ENCODE measurements at places on chromosomes 1 and 21.

- no peak for DNase-seq
These were observed 200.9 kb downstream of the DISC1 start for GRCh38 chr1:231827337-231828105.

- DNase-seq = no peak
These were observed 99.2 kb downstream of the SGIP1 start for GRCh38 chr1:66633159-66633558.

GRCh38 chr1:29305943-29306342 lies 69.6 kb downstream of the PTPRU start:
- no peak for DNase-seq

DNA sequence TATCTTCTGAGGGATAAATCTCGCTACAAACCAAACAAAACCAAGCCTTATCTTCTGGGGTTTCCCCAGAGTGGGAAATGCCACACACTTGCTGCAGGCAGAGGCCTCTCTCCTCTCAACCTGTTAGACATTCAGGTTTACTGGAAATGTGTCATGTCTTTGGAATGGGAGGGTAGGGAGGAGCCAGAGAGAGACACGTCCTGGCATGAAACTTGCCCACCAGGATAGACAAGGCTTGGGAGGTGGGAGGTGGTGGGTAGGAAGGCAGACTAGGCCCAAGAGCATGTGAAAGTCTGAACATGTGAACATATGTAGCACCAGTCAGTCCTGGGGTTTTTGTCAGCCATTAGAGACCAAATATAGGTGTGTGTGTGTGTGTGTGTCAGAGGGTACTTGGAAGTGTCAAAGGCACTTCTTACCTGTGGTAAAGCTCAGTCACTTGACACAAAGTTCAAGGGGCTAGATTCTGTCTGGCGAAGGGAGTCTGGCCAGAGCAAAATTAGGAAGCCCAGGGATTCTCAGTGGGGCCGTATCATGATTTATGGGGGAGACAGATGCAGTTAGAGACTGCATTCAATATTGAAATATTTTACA lies 32.4 kb upstream of the PIGC start:
- no peak for DNase-seq

GRCh38 chr1:229657993-229658755 lies 32.1 kb downstream of the URB2 start:
- DNase-seq = no peak

- no peak for DNase-seq
These were observed 10.3 kb downstream of the LDLRAD2 start for GRCh38 chr1:21822349-21822748.

DNA sequence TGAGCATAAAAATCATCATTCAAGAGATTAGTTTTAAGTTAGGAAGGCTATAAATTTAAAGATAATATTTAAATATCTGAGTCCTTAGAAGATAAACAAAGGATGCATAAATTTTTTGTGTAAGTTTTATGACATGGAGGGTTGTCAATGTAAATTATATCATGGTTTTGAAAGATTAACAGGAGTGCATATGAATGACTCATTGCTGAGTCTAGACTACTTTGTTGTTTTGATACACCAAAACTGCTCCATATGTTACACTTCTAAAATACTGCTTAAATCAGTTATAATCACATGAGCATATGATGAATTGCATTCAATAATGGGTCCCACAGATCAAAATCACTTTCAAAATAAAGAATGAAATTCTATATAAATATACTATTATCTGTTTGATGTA lies 312.5 kb downstream of the KCNT2 start:
- no peak for DNase-seq

DNA sequence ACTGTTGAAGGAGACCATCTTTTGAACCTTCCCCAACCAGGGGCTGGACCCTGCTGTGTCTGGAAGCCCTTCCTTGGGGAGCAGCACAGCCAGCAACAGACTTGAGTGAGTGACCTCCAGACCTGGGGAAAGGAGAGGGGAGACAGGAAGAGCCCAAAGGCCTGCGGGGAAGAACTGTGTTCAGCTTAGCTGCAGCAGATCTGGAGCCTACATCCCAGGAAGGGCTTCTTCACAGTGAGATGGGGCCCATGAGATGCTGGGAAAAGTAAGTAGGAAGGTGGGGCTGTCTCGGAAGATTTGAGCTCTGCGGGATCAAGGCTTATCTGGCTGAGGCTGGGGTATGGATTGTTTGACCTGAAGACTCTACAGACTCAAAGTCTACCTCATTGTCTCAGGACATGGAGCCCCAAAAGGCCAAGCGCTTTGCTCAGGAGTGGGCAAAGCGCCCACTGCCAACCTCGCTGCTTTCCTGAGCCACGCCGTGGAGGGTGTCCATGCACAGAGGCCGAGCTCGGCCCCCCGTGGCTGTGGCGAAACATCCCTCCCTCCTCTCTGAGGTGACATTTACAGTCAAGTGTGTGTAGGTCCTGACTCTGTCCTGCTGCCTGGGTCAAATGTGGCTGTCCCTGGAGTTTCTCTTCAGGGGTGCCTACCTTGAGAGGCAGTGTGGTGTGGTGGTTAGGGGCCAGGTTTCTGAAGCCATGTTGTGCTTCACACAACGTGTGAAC lies 24.5 kb downstream of the SPOCD1 start:
- DNase-seq = no peak

DNA sequence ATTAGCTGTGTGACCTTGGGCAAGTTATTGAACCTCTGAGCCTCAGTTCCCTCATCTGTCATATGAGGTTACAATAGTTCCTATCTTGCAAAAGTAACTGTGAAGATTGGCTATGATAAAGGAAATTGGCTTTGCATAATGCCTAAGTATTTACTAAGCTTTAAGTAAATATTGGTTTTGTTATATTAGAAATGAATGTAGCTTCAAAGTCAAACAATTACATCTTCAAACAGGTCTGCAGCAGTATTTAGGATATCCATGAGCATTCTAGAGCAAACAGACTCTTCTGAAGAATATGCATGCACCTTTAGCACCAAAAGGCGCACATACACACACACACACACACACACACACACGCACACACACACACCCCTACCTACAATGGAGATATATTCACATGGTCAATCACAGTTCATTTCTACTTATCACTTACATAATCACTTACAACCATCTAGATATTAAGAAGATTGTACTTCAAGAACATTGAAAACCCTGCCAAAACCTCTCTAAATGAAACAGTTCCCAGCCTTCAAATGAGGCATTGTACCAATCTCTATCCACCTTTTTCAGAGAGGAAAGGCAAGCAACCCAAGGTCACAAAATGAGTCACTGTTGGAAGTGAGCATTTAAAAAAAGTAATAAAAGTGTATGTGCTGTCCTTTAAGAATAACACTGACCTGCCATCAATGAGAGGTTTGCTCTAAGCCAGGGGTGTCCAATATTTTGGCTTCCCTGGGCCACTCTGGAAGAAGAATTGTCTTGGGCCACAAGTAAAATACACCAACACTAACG lies 13.4 kb upstream of the FAM43B start:
- DNase-seq = no peak

DNA sequence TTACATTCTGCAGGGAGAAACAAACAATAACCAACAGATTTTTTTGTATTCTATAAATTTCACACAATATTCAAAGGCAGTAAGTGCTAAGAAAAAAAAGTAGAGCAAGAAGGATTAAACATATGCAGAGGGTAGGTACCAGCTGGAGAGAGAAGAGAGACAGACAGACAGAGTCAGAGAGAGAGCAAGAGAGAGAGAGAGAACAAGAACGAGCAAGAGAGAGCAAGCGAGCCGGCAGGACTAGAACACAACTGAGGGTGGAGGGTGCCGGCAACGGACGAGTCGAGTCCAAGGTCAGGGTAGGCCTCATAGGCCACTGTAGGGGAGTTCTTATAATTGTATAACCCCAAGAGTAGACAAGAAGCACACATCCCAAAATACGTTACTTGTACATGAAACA lies 97.1 kb downstream of the RERE start:
- DNase-seq = no peak

- DNase-seq = no peak
These were observed 9.4 kb downstream of the OLIG2 start for GRCh38 chr21:33035147-33035546.

DNA sequence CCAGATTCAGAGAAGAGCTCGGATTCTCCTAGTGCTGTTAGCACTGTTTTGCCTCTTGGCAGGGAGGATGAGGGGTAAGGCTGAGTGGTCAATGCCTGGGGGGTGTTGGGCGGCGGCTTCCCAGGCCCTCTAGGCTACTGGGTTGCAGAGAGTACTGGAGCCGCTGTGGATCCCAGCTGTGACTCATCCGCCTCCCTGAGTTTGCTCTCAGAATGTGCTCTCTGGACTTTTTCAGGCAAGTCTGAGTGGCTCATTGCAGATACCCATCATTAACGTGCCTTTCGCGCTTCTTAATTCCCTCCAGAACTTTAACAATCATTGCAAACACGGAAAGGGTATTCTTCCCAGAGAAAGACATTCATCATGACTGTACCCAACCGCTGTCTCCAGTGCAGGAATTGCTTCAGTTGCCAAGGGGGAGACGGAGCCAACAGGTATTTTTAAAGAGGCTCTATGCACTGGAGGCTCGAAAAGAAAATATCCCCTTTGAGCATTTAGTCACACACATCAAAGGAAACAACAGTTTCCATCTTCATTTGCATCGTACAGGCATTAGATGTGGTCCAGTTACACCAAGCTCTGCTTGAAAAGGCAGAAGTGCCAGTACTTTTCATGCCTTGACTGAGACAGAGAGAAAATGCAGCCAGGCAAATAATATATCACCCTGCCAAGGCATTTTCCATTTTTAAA lies 14.4 kb upstream of the CAMTA1 start:
- peak; percentile 34 for DNase-seq

GRCh38 chr1:8182034-8182761 lies 135.7 kb upstream of the SLC45A1 start:
- no peak for DNase-seq

DNA sequence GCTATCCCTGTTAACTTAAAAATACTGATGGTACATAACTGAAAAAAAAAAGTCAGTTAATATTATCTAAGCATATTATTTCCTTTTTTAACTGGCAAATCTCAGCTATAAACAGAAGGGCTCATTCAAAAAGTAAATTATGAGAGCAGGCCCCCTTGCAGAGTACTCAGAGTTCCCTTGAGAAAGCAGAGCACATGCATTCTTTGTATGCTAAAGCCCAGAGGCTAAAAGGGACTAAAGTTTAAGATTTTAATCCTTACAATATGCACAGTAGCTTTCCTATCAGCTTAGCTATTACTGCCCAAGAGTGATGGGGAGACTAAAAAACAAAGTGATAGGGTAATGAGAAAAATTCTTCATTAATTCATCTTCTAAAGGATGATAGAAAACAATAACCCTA lies 18.5 kb downstream of the SLC16A1 start:
- no peak for DNase-seq

DNA sequence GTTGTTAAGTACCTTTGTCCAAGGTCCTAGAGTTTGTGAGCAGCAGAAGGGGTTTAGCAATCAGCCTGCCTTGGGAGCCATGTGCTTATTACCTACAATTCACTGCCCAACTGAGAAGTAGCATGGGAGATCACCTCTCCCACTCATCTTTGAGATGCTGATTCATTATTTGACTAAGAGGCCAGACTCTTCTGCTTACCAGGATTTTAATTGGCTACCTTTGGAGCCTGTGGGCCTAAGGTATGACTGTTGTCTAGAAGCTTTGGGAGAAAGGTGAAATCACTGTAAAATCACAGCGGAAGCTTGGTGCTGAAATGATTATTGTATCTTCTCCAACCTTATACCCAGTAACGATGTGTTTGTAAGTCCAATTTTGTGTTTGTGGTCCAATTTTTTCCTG lies 213.4 kb downstream of the ST6GALNAC3 start:
- no peak for DNase-seq

DNA sequence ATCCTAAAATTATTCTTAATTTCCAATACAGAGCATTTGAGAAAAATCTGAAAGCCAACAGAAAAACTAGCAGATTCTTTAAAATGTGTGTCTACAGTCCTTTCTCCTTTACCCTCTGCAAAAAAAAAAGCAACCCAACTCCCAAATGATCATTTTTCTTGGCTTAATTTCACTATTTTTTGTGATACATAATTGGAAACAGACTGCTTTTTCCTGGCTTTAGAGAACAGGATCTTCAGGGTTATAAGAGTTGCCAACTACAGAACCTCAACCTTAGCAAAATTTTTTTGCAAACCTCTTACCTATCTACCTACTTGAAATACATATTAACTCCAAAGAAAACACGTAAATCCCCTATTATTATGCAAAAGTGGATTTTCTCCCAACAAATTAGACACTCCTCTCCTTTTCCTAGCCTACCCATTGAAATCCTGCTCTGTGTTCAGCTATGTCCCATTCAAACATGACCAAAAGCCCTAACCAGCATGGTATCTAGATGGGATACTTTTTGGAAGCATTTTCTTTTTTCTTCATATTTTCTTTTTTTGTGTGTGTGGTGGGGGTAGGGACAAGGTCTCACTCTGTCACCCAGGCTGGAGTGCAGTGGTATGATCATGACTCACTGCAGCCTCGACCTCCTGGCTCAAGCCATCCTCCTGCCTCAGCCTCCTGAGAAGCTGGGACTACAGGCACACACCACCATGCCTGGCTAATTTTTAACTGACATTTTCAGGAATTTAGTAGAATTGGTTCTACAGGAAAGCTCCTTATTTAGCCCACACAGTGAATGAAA lies 9.0 kb downstream of the TGFBR3 start:
- DNase-seq = no peak

GRCh38 chr1:2331200-2331544 lies 60.2 kb downstream of the MORN1 start:
- no peak for DNase-seq

GRCh38 chr1:71651214-71651613 lies 570.4 kb upstream of the ZRANB2 start:
- DNase-seq = no peak

DNA sequence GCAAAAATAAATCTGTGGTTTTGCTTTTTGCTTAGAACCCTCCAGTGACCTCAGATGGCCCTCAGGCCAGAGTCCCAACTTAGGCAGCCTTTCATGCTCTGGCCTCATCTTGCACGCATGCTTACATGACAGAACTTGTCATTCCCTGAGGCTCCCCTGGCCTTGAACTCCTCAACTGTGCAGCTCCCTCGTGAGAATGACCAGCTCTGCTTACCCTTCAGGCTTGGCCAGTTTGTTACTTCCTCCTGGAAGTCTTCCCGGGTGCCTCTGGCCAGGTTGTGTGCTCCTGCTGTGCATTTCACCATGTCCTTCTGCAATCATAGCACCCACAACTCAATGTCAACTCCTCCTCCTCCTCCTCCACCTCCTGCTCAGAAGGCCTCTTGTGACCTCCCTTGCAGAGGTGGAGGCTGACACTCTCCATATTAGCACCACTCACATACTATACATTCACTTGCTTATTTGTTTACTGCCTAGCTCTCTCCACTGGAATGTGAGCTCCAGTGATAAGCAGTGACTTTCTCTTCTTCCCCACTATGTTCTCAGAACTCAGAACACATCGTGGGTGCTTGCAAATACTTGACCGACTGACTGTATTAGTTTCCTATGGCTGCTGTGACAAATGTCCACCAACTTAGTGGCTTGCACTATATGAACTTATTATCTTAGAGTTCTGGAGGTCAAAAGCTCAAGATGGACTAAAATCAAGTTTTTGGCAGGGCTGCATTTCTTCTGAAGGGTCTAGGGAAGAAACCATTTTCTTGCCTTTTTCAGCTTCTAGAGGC lies 41.9 kb downstream of the RCSD1 start:
- no peak for DNase-seq

GRCh38 chr21:25688275-25689155 lies 46.2 kb downstream of the ATP5PF start:
- DNase-seq = no peak
